ENCODE measurements at places on chromosomes 16 and 17.

DNA sequence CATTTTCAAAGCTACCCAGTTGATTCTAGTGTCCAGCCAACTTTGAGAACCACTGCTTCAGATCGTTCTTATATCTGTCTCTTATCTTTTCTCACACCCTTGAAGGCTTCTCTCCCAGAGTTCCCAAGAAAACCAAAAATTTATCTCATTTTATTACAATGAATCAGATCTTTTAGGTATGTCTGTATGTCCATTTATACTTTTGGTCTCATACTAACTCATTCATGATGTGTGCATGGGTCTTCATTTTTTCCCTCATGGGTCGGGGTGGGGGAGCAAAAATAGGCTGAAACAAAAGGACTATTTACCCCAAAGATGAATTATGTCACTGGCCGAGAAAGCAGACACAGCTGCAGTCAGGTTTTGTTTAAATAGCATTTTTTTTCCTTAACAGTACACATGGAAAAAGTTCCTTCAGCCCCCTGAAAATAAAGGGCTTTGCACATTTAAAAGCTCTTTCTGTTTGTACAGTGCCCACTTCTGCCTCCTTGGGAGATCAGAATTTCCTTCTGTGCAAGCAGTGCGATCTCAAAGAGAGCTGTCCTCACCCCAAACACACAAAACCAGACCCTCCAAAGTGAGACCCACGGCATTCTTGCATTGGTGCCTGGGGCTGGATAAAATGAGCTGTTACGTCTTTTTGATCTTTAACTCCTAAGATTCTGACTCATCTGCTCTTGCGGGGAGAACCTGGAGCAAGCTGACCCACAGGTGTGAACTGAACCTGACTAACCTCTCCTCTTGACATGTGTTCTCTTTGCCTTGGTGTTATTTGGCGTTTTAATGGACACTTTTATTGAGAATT, 251.2 kb upstream of the ELAC2 start:
- DNase-seq, result no peak

DNA sequence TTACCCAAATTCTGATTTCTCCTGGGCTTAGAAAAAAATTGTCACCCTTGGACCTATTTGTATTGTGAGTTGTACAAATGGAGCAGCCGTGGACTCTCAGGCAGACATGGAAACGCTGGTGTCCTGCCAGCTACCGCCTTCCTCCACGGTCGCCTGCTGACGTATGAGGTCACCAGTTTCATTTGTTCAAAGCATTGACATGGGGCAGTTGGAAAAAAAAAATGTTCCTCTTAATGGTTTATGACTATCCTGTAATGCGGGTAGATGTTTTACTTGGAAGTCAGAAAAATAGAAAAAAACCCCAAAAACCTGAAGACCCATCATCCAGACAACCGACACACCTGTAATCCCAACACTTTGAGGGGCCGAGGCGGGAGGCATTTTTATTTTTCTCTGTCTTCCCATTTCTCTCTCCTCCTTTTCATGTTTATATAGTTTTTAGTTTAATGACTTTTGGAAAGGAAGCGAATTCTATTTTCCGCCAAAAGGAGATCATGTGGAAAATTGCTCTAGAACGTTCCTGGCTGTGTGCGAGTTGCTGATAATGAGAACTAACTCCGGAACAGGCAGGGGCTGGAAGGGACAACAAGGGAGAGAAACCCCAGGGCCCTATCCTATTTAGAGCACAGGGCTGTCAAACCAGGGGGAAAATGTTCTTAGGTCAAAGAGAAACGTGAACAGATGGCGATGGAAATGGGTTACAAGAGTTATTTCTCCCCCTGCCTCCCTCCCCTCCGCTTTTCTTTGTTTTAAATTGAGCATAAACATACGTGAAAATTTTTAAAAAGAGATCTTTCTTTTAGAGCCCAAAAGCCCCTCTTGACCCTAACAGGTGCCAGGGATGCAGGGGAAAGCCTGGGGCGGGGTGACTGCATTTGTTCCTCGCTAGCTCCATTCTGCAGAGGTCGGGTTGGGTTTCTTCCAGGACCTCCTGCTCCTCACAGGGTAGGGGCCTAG, 13.7 kb downstream of the DNAH17 start:
- no peak for DNase-seq

DNA sequence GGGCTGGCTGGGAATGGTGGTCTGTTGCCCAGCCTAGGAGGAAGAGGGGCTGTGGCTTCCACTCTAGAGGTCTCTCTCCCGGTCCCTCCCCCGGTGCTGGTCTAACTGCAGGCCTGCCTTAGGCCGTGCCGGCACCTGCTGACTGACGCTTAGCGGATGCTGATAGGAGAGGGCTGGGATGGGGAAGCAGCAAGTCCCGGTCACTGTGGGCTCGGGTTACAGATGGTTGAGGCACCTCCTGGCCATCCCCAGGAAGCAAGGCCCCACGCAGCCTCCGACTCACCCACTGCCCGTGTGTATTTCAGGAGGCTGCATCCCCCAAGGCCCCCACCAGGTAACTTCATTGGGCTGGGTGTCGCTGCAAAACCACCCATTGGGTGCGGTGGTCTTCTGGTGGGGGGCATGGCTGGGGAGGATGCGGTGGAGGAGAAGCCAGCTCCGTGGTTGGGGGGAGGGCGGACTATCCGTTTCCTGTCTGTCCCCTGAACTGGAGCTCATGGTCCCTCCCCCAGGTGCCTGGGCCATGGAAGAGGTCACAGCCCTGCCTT, 278.9 kb downstream of the SEC14L1 start:
- peak; percentile 27 for DNase-seq

DNA sequence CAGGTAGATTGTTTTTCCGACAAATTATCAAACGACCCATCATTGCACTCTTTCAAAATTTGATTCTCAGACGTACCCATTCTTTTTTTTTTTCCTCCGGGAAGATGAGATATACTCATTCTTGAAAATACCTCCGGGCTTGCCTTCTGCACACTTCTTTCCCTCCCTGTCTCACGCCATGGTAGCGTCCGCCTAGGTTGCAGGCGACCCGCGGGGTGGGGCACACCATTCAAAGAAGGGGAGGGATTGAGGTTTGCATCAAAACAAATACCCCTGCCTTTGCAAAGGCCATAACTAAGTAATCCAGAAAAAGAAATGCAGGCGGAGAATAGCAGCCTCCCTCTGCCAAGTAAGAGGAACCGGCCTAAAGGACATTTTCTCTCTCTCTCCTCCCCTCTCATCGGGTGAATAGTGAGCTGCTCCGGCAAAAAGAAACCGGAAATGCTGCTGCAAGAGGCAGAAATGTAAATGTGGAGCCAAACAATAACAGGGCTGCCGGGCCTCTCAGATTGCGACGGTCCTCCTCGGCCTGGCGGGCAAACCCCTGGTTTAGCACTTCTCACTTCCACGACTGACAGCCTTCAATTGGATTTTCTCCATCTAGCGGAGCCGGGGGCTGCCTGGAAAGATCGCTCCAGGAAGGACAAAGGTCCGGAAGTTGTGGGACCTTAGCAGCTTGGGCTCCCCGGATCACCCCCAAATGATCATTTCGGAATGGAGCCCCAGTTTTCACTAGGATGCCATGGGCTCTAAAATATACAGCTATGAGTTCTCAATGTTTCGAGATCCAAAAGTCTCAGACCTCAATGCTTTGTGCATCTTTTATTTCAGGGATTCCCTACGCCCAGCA, 843 bp downstream of the TP53 start:
- peak; percentile 64 for DNase-seq

GRCh38 chr16:51055434-51055833, 95.6 kb downstream of the SALL1 start:
- no peak for DNase-seq

GRCh38 chr17:42985225-42985624, 4.9 kb downstream of the RUNDC1 start:
- no peak for DNase-seq

DNA sequence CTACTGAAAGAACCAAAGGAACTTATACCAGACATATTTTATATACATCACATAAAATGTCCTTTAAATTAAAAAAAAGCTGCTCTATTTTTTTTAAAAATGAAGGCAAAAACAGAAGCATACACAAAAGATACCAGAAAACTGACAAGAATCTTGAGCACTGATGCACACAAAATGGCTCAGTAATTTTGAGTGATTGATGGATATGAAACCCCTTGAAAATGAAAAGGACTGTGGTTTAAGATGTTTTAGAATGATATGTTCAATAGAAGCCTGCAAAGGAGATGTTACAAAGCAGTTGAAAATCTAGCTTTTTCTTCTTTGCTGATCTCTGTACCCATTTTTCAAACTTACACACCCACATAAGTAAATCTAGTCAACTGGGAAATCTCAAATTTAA, 2.7 kb downstream of the C16orf87 start:
- DNase-seq, result no peak

- DNase-seq, result no peak
Measured at GRCh38 chr16:87671715-87672270, 69.5 kb downstream of the JPH3 start.

DNA sequence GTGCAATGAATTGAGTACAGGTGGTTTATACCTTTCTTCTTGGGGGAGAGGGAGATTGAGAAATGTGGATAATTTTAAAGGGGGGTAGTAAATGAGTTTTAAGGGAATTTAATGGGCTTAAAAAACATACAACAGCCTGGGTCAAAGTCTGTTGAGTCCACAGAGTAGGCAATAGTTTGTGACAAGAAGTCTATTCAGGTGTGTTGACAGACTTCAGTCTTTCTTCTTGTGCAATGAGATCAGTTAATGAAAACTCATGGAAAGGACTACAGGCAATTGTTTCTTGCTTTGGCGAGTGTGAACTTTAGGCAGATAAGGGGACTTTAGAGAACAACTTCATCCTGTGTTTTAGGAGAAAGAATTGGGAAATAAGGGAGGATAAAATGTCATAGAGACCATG, 507.8 kb upstream of the CA10 start:
- DNase-seq, result no peak

- DNase-seq, result no peak
Measured at GRCh38 chr16:85571813-85572619, 41.1 kb upstream of the GSE1 start.

All from COR-L47 (cell line).